ENCODE measurements at places on chromosomes 6 and 20. TPM values are rescaled to one million over a fixed set of nuclear protein-coding genes. Genes with fewer than 3 reads are reported as not detected.

The MYLK4 gene
- total RNA-seq, result 0.24 TPM

The SLC13A3 gene
- 8.2 TPM for total RNA-seq

The C6orf52 gene
- total RNA-seq, result 3.9 TPM

The C20orf141 gene
- total RNA-seq, result not detected

The SMIM28 gene
- total RNA-seq, result not detected

The ADGRF5 gene
- 3.2 TPM for total RNA-seq

The SGK2 gene
- total RNA-seq, result not detected

The LY6G6C gene
- not detected for total RNA-seq

The CPXM1 gene
- 3.0 TPM for total RNA-seq

The LHFPL5 gene
- total RNA-seq, result not detected

The IMPG1 gene
- 0.26 TPM for total RNA-seq

The KLC4 gene
- 11.2 TPM for total RNA-seq

The ZSWIM1 gene
- 7.2 TPM for total RNA-seq

The TREM2 gene
- total RNA-seq, result not detected
